ENCODE measurements at places on chromosomes 11 and 22.

DNA sequence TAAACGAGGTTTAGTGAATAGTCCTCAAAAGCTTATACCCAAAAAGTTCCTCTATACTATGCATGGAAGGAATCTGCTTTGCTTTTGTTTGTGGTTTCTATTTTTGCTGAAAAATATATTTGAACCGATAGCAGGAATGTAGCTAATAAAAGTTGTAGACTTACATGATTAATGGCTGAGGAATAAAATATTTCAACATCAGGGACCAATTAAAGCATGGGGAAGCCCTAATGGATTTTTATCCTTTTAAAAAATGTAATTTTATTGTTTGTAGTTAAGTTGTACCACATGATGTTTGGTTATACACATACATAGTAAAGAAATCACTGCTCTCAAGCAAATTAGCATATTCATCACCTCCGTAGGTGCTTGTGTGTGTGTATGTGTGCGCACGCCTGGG lies 295.3 kb upstream of the CNTN5 start:
- DNase-seq, result no peak

- DNase-seq, result no peak
Observed at GRCh38 chr22:36284171-36284571, 31.2 kb downstream of the APOL1 start.

GRCh38 chr22:50148991-50149721 lies 21.4 kb upstream of the PANX2 start:
- DNase-seq, result peak; percentile 52

GRCh38 chr22:22692707-22693530 lies 48.5 kb downstream of the GGTLC2 start:
- peak; percentile 49 for DNase-seq

DNA sequence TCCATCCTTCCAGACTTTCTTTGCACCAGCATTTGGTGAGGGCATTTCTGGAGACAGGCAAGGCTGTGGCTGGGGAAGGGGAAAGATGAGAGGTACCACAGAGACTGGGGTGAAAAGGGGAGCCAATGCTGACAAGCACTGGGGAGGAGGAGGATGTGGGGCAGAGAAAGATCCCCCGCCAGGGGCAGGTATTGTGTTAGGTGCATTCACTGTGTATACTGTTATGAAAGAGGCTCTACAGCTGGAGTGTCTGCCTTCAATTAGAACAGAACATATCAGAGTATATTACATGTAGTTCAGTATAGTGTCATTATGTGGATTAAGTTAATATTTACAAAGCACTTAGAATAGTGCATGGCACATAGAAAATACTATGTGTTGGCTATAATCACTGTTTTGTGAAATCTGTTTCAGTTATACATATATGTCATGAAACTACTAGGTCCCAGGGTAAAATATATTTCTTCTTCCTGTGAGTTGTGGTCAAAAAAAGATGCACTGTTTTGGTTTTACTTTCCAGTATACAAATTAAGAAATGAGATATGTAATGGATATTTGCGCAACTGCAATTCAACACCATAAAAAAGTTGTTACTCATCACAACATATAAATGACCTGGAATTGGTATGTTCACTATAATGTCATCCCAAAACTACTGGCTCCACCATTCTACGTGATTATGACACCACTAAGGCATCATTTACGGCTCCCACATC lies 8.4 kb downstream of the MSANTD2 start:
- no peak for DNase-seq

- DNase-seq, result no peak
Observed at GRCh38 chr22:39450258-39450955, 6.4 kb upstream of the MGAT3 start.

DNA sequence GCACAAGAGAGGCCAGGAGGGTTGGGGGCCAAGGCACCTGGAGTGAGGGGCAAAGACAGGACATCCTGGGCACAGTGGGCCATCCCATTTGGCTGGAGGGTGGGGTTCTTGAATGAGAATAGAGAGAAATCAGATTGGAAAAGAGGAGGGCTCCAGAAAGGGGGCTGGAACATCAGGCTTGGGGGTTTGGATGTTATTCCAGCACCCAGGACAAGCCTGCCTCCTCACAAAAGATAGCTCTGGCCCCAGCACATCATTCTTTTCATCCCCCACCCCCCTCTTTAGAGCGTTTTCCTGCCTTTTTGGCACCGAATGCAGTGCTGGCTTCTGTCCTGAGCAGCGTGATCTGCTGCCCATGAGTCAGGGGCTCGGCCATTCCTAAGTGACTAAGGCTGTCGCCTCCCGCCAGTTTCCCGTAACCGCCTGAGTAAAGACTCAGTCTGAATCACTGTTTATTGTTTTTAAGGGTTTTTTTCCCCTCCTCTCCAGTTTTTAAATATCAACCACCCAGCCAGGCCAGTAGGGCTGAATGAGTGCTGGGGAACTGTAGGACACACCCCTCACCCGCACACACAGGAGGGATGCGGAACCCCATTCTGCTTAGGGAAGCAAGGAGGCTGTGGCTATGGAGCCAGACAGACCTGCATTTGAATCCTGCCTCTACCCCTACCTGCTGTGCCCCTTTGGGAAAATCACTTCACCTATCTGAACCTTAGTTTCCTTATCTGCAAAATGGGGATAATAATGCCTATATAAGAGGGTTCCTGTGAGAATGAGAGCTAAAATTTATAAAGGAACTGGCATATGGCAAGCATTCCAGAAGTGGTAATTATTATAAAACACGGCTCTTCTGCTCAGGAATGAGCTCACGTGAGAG lies 32.4 kb upstream of the NAV2 start:
- no peak for DNase-seq

- DNase-seq, result no peak
Observed at GRCh38 chr11:73671701-73672100, 25.3 kb downstream of the PLEKHB1 start.

DNA sequence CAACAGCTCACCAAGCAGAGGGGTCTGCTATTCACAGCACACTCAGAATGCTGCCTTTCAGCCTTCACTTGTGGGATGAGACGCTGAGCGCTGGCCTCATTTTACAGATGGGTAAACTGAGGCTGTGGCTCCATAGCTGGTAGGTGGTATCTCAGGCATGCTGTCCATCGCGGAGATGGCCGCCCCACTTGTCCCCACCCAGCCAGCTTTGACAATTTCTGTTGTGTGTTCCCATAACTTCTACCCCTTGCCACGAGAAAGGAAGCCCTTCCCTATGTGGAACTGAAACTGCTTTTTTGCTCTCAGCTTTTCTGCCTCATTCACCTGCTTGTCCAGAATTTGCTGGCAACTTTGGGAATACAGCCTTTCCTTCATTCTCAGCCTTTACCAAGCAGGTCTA lies 36.1 kb upstream of the NNMT start:
- DNase-seq, result no peak

DNA sequence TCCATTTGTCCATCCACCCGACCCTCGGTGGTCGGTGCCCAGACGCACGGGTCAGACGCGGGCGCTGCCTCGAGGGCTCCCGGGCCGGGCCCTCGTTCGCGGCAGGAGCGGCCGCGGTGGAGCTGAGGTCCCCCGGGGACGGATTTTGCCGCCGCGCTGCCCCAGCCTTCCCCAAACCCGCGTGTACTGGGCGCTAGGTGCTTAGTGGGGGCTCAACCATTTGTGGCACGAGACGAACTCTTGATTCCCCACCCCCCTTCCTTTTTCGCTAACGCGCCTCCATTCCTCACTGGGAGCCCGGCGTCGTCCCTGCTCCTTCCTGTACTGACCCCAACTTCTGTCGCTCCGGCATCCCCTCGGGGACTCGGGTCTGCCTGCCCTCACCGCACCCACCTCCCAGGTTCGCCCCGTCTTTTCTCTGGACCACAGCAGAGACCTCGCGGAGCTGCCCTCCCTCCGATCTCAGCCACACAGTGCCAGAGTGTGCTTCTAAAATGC lies 789 bp upstream of the CBX7 start:
- DNase-seq, result no peak

DNA sequence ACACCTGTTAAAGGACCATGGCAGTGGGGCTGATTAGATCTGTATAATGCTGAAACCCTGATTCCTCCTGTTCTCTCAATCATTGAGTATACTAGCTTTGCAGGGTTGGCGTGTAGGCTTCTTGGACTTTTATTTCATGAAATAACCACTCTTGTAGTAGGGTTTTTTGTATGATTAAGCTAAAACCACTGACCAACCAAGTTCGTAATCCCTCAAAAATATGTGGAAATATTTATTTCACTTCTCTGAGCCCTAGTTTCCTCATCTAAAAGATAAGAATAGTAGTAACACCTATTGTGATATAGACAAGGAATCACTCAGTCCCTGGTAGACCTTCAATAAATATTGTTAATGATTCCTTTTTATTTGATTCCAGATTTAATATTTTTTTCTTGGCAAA lies 4.2 kb downstream of the API5 start:
- DNase-seq, result no peak

- peak; percentile 13 for DNase-seq
Observed at GRCh38 chr11:120235024-120235628, 4.8 kb upstream of the POU2F3 start.

DNA sequence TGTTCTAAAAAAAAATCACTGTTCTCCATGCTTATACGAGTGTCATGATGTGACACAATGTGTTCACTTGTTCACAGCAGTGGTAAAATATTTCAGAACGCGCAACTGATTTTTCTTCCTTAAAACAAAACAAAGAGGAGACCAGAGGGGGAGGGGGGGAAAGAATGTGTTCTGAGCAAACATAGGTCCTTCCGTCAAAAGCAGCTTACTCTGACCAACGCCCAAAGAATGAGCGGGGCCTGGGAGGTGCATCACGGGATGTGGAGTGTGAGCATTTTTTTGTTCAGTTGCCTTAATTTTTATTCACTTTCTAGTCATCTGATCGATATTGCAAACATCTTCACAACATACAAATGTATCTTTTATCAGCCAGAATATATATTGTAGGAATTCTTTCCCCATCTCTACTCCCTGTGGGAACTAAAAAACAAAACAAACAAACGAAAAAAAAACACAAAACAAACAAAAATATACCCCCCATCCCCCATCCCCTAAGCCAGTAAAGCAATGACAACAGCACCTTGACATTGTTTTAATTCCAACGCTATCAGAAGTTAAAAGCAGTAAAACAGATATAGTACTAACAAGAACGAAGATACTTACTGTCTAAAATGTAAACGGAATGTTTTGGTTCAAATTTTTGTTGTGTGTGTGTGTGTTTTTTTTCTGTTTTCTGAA lies 43.3 kb downstream of the BDNF start:
- no peak for DNase-seq

DNA sequence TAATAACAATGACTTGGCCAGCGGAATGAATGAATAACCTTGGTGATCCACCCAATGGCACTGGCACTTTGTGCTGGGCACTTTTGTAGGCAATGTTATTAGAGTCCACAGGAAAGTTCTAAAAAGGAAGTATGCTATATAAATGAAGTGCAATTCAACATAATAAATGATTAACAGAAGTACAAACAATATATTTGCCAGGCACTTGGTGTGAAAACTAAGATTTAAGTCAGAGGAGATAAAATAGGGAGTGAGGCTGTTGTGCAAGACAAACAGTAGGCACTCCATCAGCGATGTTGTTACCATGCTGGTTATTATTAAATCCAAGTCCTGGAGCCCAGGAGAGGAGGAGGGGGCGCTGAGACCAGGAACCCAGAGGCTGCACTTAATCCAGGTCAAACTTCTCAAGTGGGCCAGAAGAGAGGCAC lies 173.8 kb downstream of the LARGE1 start:
- no peak for DNase-seq

GRCh38 chr11:29026286-29026685 lies 918.1 kb downstream of the METTL15 start:
- DNase-seq, result no peak

GRCh38 chr11:97140885-97141494 lies 751.2 kb downstream of the JRKL start:
- no peak for DNase-seq

- DNase-seq, result no peak
Observed at GRCh38 chr11:114211444-114212121, 84.6 kb upstream of the NNMT start.

GRCh38 chr22:49780698-49781288 lies 46.9 kb downstream of the BRD1 start:
- no peak for DNase-seq

DNA sequence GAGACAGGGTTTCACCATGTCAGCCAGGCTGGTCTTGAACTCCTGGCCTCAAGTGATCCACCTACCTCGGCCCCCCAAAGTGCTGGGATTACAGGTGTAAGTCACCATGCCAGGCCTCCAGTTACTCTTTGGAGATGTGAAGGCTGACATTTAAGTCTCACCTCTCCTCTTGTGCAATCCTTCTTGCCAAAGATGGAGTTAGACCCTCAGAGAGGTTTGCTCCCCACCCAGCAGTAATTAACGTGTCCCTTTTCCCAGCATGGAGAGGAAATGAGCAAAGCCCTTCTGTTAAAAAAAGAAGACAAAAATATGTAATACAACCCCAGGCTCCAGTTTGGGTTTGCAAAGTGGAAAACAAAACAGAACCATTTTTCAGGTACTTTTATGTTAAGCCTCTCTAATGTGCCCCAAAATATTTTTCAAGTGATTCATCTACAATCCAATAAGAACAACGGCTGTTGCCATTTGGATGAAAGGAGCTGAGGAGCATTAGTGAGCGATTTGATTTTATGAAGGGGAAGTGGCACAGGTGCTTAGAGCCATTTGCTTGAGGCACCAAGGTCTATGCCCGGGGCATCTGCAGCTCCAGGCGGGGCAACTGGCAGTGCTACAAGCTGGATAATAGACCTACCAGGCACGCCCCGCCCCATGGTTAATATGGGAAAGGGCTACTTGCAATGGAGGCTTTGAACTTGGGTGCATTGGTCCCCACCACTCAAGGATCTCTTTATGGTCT lies 57.2 kb downstream of the GRIK4 start:
- no peak for DNase-seq

DNA sequence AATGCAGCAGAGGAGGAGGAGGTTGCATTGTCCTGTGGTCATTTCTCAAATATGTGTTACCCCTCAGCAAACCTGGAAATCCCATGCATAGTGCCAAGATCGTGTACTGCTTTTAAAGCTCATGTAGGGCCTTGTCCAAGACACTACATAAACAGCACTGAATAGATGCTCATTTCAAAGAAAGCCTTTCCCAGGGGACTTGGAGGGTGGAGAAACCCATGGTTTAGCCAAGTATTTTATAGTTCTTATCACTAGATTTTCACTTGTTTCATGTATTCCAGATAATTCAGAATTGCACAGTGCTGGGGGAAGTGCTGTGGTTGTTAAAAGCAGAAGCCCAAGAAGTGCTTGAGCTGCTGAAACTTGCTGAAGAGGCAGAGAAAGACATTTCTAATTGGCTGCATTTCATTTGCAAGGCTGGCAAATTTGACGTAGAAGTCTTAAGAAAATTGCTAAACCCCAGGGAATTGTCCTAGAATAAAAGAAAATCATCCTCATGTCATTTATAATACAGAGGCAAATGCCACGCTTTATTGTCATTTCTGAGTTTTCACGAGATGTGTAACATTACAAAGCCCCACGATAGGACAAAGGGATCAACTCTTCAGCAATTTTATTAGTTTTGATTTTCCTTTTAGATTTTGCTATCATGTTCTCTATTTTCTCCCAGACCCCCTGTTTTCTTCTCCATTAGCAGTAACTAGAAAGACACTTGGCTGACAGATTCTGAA lies 20.1 kb downstream of the CSRP3 start:
- no peak for DNase-seq

- DNase-seq, result no peak
Observed at GRCh38 chr11:69617682-69618081, 23.3 kb upstream of the CCND1 start.
